ENCODE measurements at places on chromosomes 2 and 18.

GRCh38 chr2:75569546-75569945 is 8.8 kb upstream of the EVA1A start:
- DNase-seq: no peak

GRCh38 chr2:393711-394696 is 106.1 kb upstream of the ALKAL2 start:
- DNase-seq: peak; percentile 51

DNA sequence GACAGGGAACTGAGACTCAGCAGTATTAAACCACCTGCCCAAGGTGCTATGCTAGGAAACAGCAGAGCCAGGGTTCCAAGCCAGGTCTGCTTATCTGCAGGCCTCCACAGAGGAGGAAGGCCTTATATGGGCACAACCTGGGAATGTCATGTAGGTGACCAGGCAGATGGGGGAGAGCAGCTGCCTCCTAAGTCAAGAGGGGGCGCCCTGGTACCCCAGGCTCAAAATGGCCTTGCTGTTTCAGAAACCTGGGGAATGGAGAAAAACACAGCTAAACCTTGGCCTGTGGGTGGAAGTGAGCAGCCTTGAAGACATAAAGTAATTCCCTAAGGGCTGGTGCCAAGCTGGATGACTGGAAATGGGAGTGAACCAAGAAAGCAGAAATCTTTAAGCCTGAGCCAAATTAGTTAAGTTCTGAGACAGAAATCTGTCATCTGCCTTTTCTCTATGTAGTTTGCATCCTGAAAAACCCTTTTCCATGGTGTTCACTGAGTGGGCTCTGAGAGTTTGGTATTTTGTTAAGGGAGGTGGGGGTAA is 79.1 kb downstream of the MAPK4 start:
- DNase-seq: no peak

- DNase-seq: no peak
Observed at GRCh38 chr18:58241026-58241679, 197.1 kb downstream of the NEDD4L start.

DNA sequence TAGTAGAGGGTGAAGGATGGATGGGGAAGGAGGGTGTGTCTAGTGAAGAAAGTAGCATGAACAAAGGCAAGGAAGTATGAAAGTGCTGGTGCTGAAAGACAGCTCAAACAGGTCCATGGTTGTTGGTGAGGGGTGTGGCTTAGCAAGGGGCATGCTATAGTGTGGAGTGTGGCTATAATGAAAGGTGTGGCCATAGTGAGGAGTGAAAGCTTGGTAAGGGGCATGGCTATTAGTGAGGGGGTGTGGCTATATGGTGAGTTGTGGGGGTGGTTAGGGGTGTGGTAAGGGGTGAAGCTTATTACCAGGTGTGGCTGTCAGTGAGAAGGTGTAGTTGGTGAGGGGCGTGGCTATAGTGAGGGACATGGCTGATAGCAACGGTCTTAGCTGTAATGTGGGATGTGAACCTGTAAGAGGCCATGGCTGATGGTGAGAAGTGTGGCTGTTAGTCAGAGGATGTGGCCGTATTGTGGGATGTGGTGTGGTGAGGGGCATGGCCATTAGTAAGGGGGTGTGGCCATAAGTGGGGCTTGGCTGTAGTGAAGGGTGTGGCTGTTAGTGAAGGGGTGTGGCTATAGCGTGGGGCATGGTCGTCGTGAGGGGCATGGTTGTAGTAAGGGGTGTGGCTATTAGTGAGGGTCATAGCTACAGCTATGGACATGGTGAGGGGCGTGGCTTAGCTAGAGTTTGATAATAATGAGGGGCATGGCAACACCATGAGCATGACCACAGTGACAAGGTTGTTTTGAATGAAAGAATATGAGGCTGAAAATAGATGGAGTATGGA is 549.6 kb downstream of the FBXO15 start:
- no peak for DNase-seq

Data from brain microvascular endothelial cell (primary cell).